ENCODE measurements at places on chromosomes 11 and 22.

DNA sequence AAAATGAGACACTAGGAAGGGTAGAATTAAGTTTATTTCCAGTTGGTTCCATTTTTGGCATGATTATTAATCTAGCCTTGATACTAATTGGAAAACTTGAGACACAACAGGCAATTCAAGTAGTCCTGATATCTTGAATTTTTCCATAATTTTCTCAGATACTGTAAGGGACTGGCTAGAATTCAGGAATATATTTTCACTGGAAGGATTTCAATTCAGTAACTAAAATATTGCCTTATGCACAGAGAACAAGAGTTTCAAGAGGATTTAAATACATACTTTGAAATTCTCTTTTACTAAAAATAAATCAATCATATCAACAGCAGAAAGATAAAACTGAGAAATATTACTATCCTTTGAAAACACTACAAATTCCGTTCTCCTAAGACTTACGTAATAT lies 632.9 kb downstream of the LRRC4C start:
- no peak for DNase-seq

- DNase-seq = no peak
Observed at GRCh38 chr22:48568736-48569330, 1258.8 kb downstream of the BRD1 start.

DNA sequence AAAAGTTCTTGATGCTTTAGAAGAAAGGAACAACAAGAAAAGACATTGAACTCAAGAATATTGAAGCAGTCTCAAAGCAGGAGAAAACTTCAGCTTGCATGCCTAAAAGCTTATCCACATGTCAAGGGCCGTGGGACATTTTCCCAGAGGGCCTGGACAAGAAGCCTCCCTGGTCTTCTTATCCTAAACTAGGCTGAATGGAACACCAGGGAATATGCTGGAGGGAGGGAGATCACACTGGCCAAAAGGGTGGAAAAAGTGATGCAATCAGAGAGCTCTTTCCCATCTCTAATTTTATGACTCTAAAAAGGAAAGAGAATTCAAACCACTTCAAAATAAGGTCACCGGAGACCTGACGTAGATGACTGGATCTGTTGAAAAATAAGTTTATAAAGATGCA lies 107.2 kb downstream of the MPPED2 start:
- DNase-seq = no peak

- no peak for DNase-seq
Observed at GRCh38 chr11:67281552-67282150, 7.5 kb upstream of the ANKRD13D start.

Measured in stimulated activated CD8-positive, alpha-beta memory T cell treated with anti-CD3 and anti-CD28 coated beads, Interleukin-4, amount 100 ng/mL, for 1 hour (primary cell).